ENCODE measurements at places on chromosomes 7 and 10. TPM values are rescaled to one million over a fixed set of nuclear protein-coding genes. Genes with fewer than 3 reads are reported as not detected.

The ITPRID1 gene
- not detected for total RNA-seq

The CHST3 gene
- total RNA-seq = 12.9 TPM

The TMUB1 gene
- total RNA-seq = 18.0 TPM

The ZRANB1 gene
- total RNA-seq = 24.1 TPM

The RNF133 gene
- total RNA-seq = 1.1 TPM

The NKX1-2 gene
- not detected for total RNA-seq

The ARMH3 gene
- 9.7 TPM for total RNA-seq

The FKBP6 gene
- not detected for total RNA-seq
